Activated CD4-positive, alpha-beta memory T cell treated with anti-CD3 and anti-CD28 coated beads, Interleukin-2, amount 10 ng/mL, durations not matched to agents 7 days and 5 days (primary cell): ENCODE measurements at places on chromosomes 1 and 21.

GRCh38 chr21:45236481-45236880, 51.2 kb downstream of the POFUT2 start:
- peak; percentile 36 for DNase-seq

DNA sequence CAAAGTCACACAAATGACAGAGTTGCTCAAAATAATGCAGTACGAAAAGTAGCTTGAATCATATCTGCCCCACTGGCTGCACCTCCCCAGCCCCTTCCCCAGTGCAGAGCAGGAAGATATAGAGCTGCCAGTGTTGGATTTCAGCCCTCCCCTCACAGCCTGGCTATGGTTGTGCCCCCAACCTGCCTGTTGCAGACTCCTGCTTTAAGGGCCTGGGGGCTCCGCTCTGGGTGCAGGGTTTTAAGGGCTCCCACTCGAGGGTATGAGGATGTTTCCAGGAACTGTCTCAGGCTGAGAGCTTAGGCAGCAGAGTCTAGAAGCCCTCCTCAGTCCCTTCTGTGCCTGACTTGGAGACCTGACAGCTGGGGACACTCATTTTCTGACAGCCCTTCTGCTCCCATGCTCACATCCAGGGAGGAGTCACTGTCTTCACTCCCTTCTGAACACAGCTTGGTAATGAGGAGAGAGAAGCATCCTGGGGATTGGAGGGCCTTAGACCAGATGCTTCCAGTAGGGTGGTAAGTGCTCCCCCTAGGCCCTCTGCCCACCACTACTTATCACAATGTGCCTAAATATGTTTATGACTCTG, 4.6 kb downstream of the S100A9 start:
- no peak for DNase-seq

DNA sequence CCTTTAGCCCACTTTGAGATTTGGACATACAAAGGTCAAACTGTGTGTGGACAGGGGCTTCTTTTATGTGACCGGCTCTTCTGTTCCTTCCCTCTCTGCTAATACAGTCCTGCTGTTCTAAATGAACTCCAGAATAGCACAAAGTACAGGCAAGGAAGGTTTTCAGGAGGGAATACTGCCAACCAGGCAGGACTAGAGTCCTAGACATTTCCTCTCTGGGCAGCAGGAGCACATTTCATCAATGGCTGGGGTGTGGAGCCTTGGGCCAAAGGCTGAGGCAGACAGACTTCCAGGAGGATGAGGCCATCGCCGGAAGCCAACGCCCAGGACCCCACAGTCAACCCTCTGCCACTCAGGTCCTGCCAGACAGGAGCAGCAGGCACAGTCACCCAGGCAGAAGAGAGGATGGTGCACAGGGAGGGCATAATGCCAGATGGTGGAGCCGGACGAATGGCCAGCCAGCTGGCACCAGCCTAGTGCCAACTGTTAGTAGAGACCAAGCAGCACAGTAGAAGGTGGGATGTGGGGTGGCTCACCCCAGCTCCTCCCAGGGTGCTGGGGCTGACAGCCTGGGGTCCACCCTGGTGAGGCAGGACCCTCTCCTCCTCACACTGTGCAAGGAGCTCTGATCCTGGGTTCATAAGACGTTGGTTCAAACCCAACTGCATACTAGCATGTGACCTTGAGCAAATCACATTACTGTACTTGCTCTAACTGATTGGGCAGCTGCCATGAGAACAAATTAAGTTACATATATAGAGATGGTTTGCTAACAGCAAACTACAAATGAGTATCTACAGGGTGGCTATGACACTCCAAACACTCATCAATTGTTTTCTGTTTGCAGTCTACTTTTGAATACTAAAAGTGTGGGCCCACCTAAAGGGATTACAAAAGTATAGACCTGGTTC, 410.7 kb downstream of the SIPA1L2 start:
- DNase-seq: no peak

DNA sequence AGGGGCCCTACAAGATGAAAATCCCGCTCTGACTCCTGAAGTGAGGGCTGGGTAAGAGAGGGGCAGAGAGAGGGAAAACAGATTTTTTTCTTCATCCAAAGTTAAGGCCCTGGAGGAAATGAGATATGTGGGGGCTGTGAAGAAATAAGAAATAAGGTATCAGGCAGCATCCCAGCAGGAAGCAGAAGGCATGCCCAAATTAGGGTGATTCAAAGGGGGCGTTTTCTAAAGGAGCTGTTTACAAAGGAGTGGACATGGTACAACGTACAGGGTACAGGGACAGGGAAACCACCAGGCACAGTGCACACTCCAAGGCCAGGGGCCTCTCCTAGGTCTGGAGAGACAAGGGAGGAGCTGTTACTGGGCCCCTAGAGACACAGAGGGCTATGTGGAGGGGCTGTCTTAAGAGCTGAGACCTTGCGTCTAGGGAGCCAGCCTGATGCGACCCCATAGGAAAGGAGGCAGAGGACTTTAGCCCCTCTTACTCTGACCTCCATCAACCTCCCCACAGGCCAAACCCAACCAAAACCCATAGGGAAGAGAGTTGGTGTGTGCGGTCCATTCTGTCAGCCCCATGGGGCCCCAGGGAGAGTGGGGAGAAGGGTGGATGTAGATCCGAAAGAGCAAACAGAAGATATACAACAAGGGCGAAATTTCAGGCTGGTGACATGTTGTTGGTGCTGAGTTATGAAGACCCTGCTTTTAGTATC, 38.6 kb downstream of the STYXL2 start:
- DNase-seq: no peak

- DNase-seq: no peak
These were observed 325.1 kb downstream of the HHAT start for GRCh38 chr1:210653771-210654170.

DNA sequence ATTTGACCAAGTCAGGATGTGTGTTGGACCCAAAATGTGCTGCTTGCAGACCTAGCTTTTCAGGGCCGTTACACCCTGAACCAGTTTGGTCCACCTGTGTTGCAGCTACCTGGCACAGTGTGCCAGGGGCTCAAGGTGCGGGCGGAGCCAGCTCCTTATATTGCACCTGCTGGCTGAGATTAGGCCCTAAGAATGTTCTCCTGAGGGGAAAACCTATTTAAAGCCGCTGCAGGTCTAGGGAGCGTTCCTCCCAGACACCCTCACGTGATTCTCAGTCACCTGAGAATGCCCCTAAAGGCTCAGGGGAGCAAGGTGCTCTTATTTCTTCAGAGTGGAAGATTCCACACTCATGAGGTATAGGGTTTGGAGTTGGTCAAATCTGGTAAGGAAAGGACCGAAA, 12.0 kb downstream of the GSTM3 start:
- no peak for DNase-seq

DNA sequence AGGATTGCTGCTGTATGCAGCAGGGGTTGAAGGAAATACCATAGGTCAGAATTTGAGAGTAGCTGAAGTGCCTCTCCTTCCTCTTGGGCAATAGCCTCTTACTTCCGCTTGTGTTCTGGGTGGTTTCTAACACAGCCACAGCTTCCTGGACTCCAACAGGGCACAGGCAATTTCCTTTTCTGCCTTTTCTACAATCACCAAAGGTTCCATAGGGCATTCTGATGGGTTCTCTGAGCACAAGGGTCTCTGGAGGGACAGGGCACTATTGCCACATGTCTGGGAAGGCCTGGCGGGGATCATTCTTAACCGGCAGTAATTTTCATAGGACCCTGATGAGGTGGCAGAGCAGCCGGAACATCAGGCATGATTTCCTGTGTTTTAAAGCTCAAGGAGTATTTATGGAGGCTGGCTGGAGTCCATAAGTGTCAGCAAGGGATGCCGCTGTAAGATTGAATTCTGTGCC, 5.5 kb upstream of the AGTRAP start:
- peak; percentile 71 for DNase-seq

DNA sequence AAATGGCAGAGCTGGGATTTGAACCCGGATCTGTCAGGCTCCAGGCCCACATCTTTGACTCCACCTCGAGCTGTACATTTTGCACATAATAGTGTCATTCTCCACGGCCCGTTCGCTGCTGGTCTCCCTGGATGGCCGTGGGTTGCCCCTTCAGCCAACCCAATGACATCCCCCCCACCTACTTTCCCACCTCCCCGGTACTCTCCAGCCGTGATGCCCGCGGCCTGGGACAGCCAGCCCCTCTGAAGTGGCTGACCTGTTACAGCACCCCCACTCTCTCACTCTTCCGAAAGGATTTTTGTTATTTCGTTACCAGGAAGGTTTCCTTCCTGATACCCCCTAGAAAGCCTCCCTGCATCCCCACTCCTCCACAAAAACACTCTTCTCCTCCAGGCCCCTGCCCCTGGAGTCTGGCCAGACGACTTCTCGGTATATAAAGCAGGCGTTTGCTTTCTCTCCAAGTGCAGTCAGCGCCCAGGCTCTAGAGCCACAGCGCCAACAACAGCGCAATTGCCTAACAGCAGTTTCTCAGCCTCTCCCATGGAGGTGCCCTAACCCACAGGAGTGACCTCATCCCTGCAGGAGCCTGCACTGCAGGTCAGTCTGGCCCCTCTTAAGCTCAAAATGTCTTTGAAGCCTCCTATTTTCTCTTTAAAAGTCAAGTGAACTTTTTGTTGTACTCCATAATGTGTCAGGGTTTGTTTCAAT, 14.5 kb upstream of the GJB5 start:
- no peak for DNase-seq

DNA sequence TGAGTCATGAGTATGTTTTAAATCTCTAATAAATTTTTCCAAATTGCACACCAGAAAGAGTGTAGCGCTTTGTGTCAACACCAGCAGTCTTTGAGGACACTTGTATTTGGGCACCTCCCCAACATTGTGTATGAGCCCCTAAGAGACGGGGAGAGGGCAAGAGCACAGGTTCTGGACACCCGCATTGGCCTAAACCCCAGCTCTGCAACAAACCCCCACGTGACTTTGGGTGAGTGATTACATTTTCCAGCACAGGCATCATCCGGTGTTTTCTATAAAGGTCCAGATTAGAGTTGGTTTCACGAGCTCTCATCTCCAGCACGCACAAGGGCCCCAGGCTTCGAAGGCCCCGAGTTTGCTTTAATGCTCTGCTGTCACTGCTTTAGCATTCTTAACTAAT, 66.3 kb upstream of the SLC45A1 start:
- DNase-seq: no peak

- no peak for DNase-seq
These were observed 164.7 kb downstream of the GALNT2 start for GRCh38 chr1:230231774-230232145.

GRCh38 chr1:205563927-205564441, 59.5 kb downstream of the CDK18 start:
- DNase-seq: no peak

DNA sequence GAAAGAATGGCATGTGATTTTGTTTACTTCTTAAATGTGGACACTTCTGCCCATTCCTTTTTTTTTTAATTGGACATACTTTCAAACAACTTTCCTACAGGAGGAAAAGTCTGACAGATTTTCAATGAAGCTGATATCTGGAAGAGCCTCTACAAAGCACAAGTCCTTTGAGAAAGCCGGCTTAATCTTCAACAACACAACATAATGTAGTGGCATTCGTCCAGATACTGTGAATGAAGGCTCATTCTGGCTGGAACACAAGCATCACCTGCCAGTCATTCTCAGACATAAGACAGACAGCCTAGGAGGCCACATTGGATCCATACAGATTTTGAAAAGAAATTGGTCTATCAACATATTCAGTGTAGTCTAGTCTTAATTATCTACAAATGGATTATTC, 4.9 kb downstream of the OTUD7B start:
- DNase-seq: no peak

DNA sequence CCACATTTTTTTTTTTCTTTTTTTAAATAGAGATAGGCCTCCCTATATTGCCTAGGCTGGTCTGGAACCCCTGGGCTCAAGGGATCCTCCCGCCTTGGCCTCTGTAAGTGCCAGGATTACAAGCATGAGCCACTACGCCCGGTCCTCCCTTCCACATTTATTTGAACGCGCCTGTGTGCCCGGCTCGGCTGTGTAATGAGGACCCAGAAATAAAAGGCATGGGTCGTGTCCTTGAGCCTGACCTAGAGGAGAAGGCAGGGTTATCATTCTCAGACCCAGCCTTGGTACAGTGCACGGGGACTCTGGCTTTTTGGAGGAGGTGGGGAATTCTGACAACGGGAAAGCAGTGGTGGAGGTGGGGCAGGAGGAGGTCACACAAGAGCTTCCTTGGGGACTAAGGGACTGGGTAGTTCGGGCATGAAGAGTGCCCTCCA, 841 bp downstream of the CENPF start:
- no peak for DNase-seq

DNA sequence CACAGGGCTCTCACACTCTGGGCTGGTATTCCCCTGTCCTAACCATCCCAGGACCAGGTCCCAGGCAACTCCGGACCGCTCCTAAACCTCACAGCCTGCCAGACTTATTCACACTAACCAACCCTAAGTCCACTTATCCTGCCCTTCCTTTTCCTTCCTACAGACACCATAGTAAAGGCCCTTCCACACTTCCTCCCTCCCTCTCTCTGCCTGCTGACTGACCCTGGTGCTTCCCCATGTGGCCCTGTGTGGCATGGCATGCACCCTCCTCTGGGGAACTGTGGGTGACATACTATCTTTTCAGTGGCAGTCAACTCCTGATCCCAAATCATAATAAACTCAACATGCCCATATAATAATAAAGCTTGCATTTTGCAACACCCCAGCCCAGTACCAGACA, 155.1 kb upstream of the DNAH14 start:
- DNase-seq: no peak

DNA sequence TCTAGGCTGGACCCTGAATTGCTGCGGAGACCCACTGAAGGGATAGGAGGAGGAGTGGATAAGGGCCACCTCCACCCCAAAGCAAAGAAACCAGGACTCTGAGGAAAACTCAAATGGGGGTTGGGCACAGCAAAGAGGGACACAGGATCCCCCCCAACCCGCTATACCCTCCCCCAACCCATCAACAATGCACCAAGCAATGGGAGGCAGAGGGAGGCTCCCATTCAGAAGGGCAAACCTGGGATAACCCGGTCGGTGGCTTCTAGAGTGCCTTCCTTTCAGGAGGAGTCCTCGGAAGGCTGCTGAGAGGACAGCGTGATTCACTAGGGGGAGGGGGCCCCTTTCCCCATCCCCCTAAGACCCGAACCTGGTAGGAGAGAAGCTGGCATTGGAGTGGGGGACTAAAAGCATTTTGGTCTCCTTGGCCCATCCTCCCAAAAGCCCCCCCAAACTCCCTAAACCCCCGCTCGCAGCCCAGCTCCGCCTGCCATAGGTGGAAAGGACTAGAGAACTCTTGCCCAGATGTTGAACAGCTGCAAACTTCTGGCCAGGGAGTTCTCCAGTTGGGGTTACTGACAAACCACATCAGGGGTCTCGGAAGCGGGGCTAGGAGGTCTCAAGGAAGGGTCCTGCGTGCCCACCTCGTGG, 1.3 kb downstream of the MEF2D start:
- no peak for DNase-seq
